ENCODE measurements at places on chromosomes 4 and X.

GRCh38 chrX:150664290-150664689, 28.9 kb upstream of the MTMR1 start:
- DNase-seq: no peak

DNA sequence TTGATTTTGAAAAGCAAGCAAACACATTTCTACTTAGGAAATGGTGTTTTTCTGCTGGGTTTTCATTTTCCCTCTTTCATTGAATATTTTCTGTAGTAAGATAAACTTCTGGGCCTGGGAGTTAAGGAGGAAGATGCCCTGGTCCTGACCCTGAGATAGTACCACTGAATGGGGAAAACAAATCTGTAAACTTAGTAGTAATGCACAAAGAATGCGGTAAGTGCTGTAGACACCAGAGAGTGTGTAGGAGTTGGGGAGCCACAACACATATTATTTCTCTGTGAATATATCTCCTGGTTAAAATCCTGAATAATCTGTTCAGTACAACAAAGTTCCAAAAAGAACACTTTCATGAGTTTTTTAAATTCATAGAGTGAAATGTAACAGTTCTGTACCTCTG, 178.3 kb downstream of the MAPK10 start:
- no peak for DNase-seq

DNA sequence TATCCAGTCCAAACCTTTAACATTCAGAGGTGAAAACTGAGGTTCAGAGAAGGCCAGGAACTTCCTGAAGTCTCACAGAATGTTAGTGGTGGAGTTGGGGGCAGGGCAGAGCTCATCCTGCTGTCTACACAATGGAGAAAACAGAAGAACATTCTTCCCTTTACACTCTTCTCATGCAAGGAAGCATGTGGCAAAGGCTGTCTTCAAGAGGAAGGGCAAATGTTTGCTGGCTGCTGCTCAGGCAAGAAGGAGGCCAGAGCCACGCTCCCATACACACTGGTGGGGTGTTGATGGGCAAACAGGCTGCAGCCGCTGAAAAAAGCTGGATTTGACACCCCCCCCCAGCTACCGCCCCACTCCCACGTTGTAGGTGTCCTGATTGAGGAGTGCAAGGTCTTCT, 32.5 kb downstream of the HMGB3 start:
- no peak for DNase-seq

GRCh38 chr4:112348488-112349158, 51.5 kb downstream of the ALPK1 start:
- peak; percentile 81 for DNase-seq

DNA sequence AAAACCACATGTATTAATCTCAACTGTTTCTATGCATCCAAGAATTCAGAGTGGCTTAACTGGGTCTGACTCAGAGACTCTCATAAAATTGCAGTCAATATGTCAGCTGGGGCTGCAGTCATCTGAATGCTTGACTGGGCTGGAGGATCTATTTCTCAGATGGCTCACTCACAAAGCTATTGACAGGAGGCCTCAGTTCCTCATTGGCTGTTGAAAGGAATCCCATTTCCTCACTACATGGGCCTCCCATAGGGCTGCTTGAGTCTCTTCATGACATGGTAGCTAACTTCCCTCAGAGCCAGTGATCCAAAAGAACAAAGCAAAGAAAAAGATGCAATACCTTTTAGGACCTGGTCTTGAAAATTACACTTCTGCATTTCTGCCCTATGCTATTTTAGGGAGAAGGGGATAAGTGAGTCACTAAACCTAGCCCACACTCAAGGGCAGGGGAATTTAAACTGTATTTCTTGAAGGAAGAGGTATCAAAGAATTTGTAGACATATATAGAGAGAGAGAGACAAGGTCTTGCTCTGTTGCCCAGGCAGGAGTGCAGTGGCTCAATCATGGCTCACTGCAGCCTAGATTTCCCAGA, 9.8 kb downstream of the SCFD2 start:
- DNase-seq: no peak

GRCh38 chrX:19670854-19671620, 155.7 kb upstream of the MAP3K15 start:
- DNase-seq: peak; percentile 14

DNA sequence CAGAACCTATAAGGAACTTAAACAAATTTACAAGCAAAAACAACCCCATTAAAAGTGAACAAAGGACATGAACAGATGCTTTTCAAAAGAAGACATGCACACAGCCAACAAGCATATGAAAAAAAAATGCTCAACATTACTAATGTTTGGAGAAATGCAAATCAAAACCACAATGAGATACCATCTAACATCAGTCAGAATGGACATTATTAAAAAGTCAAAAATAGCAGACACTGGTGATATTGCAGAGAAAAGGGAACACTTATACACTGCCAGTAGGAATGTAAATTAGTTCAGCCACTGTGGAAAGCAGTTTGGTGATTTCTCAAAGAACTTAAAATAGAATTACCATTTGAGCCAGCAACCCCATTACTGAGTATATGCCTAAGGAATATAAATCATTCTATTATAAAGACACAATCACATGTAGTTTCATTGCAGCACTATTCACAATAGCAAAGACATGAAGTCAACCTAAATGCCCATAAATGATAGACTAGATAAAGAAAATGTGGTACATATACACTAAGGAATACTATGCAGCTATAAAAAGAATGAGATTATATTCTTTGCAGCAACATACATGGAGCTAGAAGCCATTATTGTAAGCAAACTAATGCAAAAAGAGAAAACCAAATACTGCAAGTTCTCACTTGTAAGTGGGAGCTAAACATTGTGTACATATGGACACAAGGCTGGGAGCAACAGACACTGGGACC, 1509.4 kb downstream of the TECRL start:
- DNase-seq: no peak

GRCh38 chrX:47651043-47651905, 911 bp upstream of the ELK1 start:
- DNase-seq: no peak

GRCh38 chr4:140807491-140808252, 51.5 kb upstream of the TBC1D9 start:
- no peak for DNase-seq

GRCh38 chrX:1444561-1445500, 7.9 kb downstream of the ASMTL start:
- no peak for DNase-seq

GRCh38 chr4:36322921-36323354, 41.5 kb downstream of the DTHD1 start:
- DNase-seq: no peak

DNA sequence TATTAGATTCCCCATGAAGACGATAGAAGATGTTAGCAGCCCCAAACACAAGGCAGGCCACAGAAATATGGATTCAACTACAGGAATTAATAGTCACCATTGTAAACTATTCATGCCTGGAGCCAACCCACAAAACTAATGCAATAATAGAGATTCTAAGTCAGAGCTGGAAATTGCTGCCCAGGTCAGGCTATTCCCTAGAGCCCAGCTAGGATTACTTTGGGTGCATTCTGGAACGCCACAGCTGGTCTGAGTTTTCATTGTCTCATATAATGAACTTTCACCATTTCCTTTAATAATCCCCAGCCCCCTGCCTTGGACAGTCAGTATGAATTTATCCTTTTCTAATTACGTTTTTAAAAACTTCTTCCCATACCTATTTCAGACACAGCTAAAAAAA, 252.6 kb downstream of the PAPSS1 start:
- DNase-seq: no peak

DNA sequence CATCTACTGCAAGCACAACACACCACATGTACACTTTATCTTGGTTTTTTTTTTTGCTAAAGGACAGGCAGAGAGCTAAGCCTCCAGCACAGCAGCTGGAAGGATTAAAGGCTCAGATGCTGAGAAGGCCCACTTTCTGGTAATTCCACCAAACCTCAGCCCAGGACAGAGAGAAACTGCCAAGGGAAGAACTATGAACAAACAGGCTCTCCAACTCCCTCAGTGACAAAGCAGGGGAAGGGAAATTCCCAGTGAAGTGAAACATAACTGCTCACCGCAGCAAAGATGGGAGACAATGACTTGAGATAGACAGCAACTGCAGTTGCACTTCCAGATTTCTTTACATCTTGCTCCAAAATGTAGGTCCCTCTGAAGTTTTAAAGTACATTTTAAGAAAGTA, 4.8 kb downstream of the PROM1 start:
- DNase-seq: no peak

GRCh38 chr4:14837860-14838259, 164.4 kb upstream of the CPEB2 start:
- peak; percentile 16 for DNase-seq

GRCh38 chrX:43676971-43677572, 21.0 kb downstream of the MAOA start:
- peak; percentile 66 for DNase-seq

DNA sequence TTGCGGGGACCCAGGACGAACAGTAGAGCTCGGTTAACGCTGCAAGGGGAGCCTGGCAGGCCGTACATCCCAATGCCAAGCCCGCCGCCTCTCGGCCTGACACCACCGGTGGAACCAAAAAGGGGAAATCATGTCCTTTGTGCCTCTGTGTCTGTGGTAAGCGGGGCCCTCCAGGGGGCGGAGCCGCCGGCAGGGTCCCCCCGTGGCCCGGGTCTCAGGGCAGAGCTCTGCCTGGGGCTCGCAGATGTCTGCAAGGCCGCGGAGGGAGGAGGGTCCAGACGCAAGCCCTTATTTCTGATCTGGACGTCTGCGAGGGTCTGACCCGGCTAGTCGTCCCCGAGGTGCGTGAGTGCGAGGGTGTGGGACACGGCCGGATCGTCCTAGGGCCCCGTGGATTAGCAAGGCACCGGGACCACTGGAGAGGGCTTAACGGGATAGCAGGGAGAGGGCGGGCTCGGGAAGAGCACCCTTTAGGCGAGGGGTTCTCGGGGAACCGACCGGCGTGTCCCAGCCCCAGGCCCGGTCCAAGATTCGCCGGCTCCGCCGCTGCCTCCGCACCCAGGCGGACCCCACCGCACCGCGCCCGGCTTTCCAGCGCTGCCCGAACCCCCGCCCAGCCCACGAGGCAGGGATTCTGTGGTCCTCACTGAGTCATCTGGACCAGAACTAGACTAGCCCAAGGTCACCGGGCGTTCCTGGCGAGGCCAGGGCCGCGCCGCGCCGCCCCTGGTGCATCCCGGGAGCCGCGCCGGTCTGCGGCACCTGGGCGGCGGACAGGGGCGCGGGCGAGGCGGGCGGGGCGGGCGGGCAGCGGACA, 863 bp upstream of the FAM193A start:
- DNase-seq: peak; percentile 73

- peak; percentile 35 for DNase-seq
Observed at GRCh38 chr4:37978248-37978924, 18.2 kb downstream of the PTTG2 start.

GRCh38 chr4:30929649-30930048, 209.5 kb downstream of the PCDH7 start:
- peak; percentile 18 for DNase-seq

DNA sequence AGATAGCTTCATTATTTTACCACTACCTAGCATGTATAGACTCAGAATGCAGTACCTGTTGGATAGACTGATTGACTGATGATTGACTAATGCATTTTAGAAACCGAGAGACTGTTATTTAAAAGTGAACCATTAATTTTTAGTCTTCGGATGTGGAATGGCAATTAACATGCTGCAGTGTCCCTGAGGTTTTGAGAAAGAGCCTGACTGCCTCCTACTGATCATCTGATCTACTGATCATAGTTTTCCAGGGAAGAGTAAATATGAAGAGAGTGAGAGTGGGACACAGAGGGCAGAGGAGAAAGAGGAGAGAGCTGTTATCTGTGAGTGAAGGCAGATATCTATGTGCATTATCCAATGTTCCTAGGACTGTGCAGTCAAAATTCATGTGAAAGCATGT, 764.7 kb downstream of the TRIML1 start:
- no peak for DNase-seq

- no peak for DNase-seq
Observed at GRCh38 chrX:102498732-102499131, 17.8 kb downstream of the TMSB15A start.

GRCh38 chr4:27020203-27020602, 159.6 kb downstream of the STIM2 start:
- DNase-seq: no peak

GRCh38 chr4:53427366-53427765, 49.9 kb downstream of the FIP1L1 start:
- DNase-seq: no peak

GRCh38 chr4:24073948-24074347, 184.1 kb upstream of the PPARGC1A start:
- no peak for DNase-seq

DNA sequence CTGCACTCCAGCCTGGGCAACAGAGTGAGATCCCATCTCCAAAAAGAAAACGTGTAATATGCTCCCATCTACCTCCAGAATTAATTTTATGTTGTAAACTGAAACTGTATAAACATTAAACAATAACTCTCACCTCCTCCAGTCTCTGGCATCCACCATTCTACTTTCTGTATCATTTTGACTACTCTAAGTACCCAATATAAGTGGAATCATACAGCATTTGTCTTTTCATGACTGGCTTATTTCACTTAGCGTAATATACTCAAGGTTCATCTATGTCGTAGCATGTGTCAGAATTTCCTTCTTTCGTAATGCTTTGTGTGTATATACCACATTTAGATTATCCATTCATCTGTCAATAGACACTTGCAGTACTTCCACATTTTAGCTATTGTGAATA, 20.6 kb downstream of the F8 start:
- DNase-seq: no peak

DNA sequence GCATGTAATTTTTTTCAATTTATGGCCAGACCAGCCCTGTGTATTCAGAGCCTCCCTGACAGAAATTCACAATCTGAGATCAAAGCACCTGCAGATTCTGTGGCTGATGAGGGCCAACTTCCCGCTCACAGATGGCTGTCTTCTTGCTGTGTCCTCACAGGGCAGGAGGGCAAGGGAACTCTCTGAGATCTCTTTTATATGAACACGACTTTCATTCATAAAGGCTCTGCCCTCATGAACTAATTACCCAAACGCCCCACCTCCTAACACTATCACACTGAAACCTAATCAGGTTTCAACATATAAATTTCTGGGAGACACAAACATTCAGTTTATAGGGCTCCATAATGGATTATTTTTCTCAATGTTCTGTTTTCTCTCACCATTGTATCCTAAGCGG, 192.6 kb downstream of the NWD2 start:
- no peak for DNase-seq

DNA sequence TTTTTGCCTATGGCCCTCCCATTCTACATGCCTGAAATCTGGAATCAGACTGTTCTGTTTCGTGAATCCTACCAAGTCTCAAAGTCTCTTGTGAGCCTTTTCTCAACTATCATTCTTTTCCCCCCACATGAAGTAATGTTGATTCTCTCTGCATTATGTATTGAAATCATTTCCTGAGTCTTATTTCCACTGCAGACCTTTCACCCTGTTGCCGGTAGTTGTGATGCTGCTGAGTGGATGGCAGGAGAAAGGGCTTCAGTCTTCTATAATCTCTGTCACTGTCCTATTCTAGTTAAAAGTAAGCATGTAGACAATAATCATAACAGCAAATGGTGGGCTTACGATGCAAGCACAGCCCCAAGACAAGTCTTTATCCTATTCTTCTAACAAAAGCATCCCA, 75.0 kb downstream of the TBC1D9 start:
- no peak for DNase-seq

GRCh38 chr4:68797618-68798017, 18.2 kb upstream of the UGT2B10 start:
- DNase-seq: no peak

GRCh38 chrX:134251241-134251640, 14.3 kb downstream of the CCDC160 start:
- no peak for DNase-seq

- DNase-seq: no peak
Observed at GRCh38 chr4:53136954-53137353, 228.9 kb downstream of the SCFD2 start.
